ENCODE measurements at places on chromosomes 16 and 17.
A peak's percentile ranks its signal among the peaks of the same experiment; 100 is the strongest.

- DNase-seq = no peak
These were observed 399.2 kb downstream of the CNTNAP4 start for GRCh38 chr16:76676356-76676755.

GRCh38 chr17:76498876-76499251, 2.4 kb downstream of the RHBDF2 start:
- DNase-seq = no peak

GRCh38 chr16:67030221-67030962, 1.4 kb downstream of the CBFB start:
- no peak for DNase-seq

GRCh38 chr17:2796164-2797125, at the start of gene RAP1GAP2:
Gene RAP1GAP2 (plus strand): TSS chr17:2796438. CDS start chr17:2796528, 90 bp downstream.
- DNase-seq = peak; percentile 44

DNA sequence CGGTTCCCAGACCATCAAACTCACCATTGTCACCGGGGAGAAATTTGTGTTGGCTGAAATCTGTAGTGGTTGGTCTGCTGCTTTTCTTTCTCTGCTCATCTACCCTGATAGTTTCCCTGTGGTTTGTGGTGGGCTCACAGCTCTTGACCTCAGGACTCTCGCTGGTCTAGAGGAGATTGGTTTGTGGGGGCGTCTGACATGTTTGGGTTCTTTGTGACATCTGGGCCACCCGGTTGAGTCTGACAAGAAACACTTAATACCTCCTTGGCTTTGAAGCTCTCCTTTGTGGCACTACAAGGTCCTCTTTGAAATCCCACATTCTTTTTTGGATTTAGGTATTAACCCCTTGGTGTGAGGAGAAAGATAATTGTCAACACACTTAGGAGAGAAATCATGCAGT, 662.0 kb downstream of the WWOX start:
- no peak for DNase-seq

- no peak for DNase-seq
These were observed 165.2 kb downstream of the WWOX start for GRCh38 chr16:78264642-78265041.

GRCh38 chr16:69108064-69108904, 2.8 kb downstream of the HAS3 start:
- DNase-seq = no peak

GRCh38 chr17:47857551-47858455, 6.8 kb upstream of the SP6 start:
- DNase-seq = no peak

- no peak for DNase-seq
These were observed 121.6 kb downstream of the CHD9 start for GRCh38 chr16:53176434-53176833.

- DNase-seq = no peak
These were observed 82.1 kb upstream of the GNAO1 start for GRCh38 chr16:56109205-56109604.

GRCh38 chr17:43316522-43317142, 82.2 kb upstream of the ARL4D start:
- no peak for DNase-seq

DNA sequence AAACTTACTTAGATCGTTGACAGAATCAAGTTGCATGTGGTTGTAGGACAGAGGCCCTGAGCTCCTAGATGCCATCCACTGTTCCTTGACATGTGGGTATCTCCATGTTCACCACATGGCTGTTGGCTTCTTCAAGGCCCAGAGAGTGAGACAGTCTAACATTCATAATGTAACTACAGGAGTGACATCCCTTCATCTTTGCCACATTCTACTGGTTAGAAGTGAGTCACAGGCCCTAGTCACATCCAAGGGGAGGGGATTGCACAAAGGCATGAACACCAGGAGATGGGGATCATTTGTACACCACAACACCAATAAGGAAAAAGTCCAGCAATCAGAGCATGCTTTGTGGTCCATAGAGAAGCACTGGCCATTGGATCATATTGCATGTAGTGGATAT, 56.6 kb downstream of the WSCD1 start:
- no peak for DNase-seq

- DNase-seq = no peak
These were observed 86.7 kb downstream of the ZFHX3 start for GRCh38 chr16:72961115-72961832.

GRCh38 chr16:54288835-54289241, 2.3 kb upstream of the IRX3 start:
- no peak for DNase-seq

DNA sequence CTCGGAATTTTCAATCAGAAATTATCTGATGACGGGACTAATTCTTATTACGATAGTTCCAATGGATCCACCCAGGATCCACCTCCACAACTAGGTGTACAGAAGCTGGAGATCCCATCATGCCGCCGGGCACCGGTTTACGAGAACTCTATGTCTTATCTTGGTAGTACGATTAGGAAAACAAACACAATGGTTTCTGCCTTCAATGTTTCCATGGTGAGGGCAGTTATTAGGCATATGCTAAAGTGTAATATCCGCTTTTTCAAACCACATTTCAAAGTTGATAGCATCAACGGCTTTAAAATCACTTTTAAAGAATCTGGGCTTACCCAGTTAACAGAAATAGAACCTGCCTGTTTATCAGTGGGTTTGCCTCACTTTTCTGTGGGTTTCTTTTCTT, 705.7 kb downstream of the MAF start:
- no peak for DNase-seq

DNA sequence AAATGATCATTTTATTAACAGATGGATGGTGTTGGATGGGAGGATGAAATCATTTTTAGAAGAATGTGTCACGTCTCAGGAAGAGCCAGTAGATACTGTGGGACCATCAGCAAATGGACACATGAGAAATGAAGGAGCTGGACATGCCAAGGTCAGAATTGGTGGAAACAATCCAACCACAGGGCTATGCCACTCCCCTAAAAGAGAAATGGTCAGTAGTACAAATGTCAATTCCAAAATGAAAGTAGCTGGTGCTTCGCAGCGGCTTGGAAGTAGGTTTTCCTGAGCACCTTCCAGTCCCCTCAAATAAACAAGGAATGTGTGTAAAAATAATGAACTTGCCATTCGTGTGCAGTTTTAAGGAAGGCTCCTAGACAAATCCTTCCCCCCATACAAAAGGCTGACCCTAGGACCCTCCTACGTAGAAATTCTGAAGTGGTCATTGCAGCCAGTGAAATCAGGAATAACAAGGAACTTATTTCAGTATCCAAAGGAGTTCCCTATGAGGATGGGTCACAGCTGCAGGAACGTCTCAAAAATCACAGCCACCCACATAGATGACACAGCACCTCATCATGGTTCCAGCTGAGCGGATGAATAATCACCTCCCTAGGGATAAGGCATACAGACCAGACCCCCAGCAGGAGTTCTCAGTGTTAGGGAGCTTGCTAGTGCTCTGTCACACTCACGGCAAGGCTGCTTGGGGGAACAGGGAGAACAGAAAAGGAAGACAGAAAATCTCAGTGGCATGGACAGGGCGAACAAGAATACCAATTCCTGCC, 239.2 kb downstream of the HS3ST3A1 start:
- no peak for DNase-seq

DNA sequence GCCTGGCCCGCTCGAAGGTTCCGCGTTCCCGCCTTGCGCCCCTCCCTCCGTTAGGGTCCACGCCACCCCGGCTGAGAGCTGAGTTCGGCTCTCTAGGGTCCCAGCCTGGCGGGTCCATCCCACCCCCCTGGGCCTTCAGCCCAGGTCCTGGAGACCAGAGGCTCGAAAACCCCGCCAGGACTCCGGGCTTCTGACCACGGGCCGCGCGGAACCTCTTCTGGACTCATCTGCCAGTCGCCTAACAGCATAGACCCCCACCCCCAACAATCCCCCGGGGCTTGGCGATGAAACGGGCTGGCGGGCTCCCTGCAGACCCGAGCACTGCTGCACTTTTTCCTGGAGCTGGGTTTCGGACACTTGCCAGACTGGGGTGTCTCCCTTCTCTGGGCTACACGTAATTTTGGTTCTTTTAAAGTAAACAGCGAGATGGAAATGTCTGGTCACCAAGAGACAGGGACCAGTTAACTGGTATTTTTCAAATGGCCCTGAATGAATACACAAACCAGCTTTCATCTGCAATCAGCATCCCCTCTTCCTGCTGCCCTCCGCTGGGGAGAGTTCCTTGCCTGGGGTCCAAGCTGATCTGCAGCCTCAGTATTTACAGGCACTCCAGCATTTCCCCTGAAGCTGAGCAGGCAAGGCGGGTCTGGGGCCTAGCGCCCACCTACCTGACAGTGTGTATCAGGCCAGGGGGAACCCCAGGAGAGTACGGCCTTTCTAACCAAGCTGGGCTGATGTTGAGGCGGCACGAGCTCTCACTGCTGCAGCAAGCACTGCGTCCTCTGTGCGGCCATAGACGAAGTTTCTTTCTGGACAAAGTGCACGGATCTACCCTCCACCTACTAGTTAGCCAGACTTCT, 639 bp upstream of the TRIM65 start:
- no peak for DNase-seq

- DNase-seq = no peak
These were observed 19.4 kb downstream of the KLHL36 start for GRCh38 chr16:84667600-84668309.

DNA sequence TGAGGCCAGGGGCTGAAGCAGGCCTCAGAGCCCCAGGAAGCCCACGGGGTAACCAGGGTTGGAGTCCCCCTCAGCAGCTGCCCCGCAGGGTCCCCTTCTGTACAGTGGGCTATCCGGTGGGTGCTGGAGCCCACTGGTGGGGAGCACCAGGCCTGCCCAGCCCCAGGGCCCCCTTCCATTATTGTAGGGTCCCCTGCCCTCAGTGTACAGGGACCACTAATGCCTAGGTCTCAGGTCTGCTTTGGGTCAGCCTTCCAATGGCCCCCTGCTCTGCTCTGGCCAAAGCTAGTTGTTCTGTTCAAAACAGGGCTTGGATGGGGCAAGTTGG, 1.1 kb downstream of the ADAM11 start:
- no peak for DNase-seq

DNA sequence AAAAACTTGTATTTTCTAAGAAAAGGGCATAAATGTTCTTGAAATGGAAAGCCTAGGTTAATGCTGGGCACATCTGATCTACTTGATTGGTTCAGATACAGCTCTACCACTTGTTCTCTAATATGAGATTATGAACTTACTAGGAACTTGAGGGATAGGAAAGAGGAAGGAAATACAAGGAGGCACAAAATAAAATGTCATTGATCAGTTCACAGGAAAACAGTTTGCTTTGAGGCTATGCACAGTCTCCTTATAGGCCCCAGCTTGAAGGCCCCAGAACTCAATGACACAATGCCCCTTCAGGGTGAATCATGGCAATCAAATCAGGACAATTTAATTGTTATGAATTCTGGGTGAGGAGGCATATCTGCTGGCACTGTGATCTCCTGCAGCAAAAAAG, 27.1 kb downstream of the NXPH3 start:
- DNase-seq = no peak

DNA sequence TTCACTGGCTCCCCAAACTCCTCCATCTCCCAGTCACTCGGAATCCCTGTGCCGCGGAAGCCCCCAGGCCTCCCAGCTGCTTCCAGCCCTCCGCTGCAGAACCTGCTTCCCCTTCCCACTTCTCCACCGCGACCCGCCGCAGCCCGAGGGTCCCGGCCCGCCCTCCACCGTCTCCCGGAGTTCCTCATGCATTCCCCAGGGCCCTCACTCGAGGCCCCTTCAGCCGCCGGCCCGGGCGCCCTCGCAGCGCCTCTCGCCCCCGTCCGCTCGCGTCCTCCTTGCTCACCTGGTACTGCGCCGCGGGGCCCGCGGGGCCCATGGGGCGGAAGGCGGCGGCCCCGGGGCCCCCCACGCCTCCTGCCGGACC, 329 bp downstream of the SMARCD2 start:
- no peak for DNase-seq

DNA sequence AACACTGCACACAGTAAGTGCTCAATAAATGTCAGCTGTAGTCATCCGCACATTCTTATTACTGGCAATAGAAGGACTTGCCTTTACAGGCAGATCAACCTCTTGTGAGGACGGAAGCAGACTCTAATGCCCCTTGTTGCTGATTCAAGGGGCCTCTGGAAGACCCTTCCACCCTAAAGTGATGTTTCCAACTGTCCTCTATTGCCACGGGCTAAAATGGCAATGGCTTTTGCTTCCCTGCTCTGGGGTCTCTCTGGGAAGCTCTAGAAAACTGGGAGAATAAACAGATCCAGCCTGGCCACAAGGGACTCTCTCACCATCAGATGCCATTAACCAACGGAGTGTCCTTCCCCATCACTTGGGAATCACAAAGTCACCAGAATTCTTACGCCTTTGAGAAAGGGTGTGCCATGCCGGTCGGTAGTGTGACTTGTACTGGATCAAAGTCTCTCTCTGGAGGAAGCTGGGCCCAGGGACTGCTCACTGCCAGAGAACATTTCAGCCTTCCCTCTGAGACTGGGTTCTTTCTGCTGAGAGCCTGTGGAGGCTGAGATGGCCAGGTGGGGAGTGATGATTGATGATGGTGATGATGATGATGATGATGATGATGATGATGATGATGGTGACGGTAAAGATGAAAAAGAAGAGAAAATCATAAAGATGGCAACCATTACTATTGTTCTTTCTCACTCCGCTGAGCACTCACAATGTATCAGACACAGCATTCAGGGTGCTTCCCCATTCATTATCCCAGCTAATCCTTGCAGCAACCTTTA, 146.8 kb downstream of the CYLD start:
- no peak for DNase-seq

DNA sequence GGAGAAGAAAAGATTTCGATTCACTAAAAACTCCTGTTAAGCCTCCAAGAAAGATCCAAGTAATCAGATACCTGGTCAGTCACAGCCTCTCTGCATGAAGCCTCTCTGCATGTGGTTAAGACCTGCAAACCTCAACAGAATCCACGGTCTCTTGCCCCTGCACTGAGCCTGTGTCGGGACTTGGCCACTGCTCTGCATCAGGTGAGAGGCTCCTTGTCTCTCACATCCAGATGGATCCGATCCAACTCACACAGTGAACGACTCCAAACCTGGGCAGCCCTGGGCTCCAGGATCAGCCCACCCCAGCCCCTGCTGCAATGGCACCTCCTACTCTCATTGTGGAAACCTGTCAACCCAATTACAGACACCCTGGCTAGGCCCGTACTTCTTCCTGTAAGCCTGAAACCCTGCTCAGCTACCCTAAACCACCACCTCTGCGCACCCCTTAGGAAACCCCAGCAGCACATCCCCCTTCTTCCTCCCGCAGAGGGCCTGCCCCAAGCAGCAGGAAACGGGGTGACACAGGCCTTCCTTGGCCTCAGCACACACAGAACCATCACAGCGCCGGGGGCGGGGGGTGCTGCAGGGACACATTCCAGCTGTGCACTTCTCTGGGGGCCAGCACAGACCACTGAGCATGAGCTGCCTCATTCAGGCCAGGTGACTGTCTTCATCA, 129.5 kb downstream of the ANKRD11 start:
- DNase-seq = peak; percentile 52

GRCh38 chr17:1606352-1606985, 22.2 kb downstream of the SLC43A2 start:
- DNase-seq = no peak

GRCh38 chr17:2420176-2420575, 19.3 kb upstream of the MNT start:
- no peak for DNase-seq

Measured in activated CD4-positive, alpha-beta T cell treated with anti-CD3 and anti-CD28 coated beads for 1 hour (primary cell).